ENCODE measurements at places on chromosomes 2 and 18.
A peak's percentile ranks its signal among the peaks of the same experiment; 100 is the strongest.

GRCh38 chr2:127165539-127165935 is 54.6 kb downstream of the CYP27C1 start:
- no peak for DNase-seq

DNA sequence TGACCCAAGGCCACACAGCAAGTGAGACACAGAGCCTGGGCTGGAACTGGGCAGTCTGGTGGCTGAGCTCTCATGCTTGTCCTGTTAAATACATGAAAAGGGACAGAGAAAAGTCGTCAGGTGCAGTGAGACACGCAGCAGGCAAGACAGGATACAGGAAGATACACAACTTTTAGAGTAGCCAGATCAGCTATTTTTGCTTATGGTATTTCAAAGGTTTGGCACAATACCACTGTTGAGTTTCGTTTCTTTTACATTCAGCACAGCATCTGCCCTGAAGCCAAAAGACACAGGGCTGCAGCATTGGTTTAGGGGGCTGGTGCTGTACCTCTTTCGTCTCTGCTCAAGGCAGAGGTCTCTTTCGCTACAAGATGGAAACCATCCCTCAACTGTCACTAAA is 14.0 kb downstream of the FHL2 start:
- DNase-seq: no peak

GRCh38 chr18:71503222-71503621 is 1040.9 kb downstream of the CBLN2 start:
- DNase-seq: no peak

DNA sequence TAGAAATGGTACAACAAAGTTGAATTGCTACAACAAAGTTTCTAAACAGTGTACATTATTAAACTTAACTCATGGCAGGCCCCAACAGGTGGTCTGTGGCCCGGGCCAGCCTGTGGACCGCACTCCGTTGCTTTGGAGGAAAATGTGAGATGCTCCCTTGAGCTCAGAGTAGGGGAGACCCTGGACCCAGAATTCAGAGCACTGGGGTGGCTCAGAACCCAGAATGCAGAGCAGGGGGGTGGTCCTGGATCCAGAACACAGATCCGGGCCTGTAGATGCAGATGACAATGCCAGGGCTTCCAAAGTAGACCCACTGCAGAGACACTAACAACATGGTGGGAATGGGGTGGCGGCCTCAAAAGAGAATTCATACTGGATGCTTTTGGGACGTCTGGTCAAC is 311.0 kb downstream of the NDUFA10 start:
- no peak for DNase-seq

DNA sequence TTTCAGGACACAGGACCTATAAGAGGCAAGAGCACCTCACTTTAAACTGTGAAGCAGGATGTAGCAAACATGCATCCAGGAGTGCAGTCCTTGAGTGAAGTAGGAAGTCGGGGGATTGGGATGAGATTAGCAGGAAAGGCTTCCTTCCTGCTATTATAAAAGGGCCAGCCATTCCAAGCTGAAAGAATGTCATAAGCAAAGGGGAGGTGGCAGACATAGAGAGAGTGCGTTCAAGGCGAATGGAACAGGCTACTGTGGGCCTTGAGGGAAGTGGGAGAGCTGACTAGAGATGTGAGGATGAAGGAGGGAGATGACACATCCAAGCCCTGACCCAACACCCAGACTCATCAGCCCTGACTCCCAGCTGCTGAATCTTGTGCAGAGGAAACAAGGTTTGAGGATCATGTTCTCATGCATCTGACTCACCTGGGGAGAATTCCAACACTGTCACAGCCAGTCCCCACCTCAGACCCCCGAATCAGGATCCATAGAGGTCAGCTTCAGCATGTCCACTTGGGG is 63.9 kb downstream of the GYPC start:
- no peak for DNase-seq

DNA sequence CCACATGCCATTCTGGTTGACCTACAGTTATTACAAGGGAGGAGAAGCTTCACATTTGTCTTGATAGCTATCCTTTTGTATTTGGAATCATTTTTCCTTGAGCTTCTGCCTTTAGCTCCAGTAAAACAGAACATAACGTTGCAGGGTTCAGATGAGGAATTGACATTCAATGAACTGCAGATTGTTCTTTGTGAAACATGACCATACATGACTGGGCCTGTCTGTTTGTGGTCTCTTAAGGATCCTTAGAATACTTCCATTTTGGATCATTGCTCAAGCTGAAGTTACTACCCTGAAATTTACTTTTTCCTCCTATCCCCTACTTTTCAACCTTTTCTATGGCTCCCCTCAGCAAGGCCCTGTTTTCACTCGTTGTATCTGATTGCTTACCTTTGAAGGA is 1281.7 kb upstream of the CELF4 start:
- no peak for DNase-seq

- no peak for DNase-seq
Measured at GRCh38 chr2:102238039-102238756, 51.4 kb downstream of the IL1RL2 start.

- DNase-seq: no peak
Measured at GRCh38 chr2:47173986-47174732, 19.1 kb upstream of the STPG4 start.

DNA sequence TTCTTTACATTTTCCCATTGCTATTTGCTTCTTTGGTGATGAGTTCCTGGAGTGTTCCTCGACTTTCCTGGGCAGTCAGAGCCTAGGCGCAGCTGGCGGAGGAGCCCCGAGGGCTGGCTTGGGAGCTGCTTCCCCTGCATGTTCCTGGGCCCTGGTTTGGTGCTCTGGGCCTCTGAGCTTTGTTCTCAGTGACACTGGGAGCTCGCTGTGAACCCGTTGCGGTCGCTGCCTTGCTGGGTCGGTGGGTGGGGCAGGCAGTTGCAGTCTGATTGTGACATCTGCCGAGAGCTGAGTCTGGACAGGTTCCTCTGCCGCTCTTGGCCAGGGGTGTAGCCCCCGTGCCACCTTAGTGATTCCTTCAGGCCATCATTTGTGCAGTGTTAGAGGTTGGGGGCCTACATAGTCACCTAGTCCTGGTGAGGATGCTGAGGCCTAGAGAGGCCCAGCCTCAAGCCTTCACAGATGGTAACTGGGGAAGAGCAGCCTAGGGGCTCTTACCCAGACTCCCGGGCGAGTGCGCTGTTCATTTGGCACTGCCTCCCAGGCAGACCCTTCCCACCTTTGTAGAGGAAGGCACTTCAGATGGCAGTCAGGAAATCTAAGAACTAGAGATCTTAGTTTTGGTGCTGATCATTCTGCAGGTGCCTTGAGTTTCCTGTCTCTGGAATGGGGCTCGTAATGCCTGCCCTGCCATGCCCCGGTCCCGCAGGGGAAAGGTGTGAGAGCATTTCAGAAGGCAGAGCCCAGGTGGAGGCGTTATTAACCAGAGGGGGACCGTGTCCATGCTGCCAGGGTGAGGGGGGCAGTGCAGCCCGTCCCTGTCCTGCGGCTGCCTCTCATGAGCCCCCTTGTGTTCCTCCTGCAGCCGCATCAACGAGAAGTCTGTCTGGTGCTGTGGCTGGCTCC is 8.4 kb downstream of the ASB1 start:
- DNase-seq: no peak

DNA sequence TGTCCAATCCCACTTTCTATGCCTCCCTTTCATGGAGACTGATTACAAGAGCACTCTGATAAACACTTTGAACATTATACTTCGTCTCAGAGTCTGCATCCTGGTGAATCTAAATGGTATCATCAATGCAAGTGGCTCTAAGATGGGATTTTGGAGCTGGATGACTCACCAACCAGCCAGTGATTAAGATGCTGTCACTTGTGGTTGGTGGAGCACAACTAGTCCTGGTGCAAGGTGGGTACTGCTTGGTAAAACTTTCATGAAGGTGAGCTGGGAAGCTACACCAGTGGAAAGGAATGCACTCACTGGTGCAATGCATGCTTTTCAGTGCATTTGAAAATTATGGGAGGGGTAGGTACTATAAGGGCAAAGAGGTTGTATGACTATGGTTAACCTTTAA is 137.7 kb upstream of the TRIB2 start:
- DNase-seq: no peak

DNA sequence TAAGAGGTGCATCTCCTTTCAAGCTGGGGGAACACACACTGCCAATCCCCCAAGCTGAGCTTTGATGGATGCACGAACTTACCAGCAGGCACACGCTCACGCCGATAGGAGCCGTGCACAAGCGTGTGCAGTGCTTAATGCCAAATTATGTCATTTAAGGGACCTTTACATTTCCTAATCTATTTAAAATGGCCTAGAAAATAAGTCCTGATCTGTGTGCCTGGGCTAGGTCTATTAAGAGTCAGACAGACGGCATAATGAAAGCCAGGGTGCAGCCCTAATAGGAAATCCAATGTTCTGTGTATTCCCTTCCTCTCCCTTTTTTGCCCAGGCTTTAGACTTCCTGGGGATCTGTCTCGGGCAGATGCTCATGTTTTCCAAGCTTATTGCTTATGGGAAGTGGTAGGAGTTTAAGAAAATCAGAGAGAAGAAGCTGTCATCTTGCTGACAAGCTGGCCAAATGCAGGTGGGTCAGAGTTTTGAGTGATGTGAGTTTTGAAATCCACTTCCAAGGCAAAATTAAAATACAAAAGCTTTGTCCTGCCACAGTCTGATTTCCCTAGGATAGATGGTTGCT is 142.6 kb downstream of the MYT1L start:
- no peak for DNase-seq

GRCh38 chr2:240553956-240554480 is 3.8 kb downstream of the ANKMY1 start:
- no peak for DNase-seq

GRCh38 chr18:7945882-7946281 is 378.8 kb downstream of the PTPRM start:
- no peak for DNase-seq

GRCh38 chr2:9170458-9171130 is 36.0 kb upstream of the ASAP2 start:
- DNase-seq: peak; percentile 70

GRCh38 chr2:174608866-174609214 is 11.2 kb upstream of the WIPF1 start:
- no peak for DNase-seq

GRCh38 chr2:41892476-41892875 is 155.3 kb upstream of the PKDCC start:
- no peak for DNase-seq

DNA sequence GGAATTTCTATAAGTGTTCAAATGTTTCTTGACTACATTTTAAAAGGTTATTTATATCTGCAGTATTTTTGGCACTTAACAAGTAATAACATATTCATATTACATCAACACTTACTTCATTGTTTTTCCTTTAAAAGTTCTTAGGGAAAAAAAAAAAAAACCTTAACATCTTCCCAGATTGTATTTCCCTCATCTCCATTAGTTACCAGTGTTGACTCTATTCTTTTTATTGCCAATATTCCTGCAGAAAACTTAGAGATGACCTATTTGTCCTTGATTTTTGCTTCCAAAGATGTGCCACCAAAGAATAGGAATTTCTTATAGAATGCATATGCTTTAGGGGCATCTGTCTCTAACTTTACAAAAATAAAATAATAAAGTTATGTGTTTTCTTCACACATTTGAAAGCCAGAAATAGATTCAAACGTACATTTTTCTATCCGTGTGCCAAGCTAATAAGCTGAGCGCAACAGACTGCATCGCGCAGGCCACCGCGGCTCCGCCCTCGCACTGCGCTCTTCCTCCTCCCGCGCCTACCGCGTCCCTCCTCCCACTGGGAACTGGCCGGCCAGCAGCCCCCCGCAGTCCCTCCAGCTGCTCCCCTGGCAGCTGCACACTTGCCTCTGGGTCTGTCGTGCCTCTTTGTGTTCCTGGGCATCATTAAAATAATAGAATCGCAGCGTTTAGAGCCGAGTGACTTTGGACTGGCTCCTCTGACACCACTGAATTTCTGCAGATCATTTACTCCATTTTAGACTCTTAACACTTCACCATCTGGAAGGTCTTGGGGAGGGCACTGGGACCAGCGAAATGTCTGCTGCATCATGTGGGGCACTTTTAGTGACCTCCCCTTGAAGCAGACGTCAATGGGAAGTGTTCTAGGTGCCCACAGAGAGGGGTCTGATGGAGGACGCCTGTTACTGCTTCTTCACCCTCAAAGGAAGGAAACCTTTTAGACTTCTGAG is 21.2 kb upstream of the NAB1 start:
- no peak for DNase-seq

- DNase-seq: no peak
Measured at GRCh38 chr2:241519669-241520068, 11.3 kb upstream of the STK25 start.

DNA sequence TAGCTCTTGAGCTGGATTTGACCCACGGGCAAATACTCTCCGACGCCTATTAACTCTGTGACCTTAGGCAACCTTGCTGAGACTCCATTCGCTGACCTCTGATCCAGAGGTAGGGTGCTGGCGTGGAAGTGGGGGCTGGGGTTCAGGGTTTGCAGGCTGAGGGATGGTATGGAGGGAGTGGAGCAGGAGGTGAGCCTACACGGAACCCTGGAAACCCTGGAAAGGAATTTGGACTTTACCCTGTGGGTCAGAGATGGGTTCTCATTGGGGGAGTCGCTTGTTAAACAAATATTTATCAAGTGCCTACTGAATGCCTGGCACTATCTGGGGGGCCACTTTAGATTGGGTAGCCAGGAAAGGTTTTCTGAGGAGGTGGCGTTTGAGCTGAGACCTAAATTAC is 58.2 kb upstream of the FZD7 start:
- DNase-seq: no peak

DNA sequence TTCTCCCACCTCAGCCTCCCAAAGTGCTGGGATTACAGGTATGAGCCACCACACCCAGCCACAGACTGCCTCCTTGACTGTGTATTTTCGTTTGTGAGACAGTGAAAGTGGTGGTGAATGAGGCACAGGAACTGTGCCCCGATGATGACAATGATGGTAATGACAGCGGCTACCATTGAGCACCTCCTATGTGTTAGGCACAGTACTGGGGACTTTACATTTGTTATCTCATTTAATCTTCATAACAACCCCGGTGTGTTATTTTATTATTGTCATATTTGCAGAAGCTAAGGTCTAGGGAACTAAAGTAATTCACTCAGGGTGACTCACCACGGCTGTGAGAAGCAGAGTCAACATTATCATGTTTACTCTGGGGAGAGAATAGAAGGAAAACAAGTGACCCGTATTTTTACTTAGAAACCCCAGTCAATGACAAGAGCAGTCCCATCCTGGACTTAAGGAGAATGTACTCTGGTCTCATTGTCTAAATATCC is 77.6 kb upstream of the ALPP start:
- DNase-seq: peak; percentile 63

DNA sequence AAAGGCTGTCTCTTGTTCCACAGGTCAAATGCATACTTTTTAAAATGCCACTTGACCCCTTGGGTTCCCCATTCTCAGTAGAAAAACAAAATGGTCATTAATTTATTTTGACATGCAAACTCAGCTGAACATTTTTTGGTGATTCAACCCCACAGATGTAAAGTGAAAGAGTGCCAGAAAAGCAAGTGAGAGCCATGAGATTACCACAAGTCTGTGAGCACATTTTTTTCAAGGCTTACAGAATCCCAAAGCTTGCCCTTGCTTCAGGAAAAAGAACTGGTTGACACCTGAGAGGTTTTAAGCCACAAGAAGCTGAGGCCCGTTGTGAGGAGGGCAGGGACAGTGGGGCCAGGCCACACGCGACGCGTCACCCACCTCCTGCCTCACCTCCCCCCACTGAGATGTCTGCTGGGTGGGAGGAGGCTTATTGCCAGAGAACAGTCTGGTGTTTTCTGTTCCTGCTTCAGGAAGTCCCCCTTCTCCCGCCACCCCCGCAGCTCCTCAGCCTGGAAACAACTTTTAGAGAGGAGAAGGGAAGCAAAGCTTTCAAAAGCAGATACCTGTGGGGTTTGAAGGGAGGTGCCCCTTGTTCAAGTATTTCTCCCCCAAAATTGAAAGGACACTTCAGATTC is 70.4 kb upstream of the CYP1B1 start:
- no peak for DNase-seq
